Iris pigment epithelial cell (primary cell): ENCODE measurements at places on chromosomes 6 and 20.
A peak's percentile ranks its signal among the peaks of the same experiment; 100 is the strongest.

- DNase-seq, result peak; percentile 42
Observed at GRCh38 chr20:9015984-9016324, 52.9 kb upstream of the PLCB4 start.

GRCh38 chr20:48634641-48635040 lies 193.2 kb downstream of the PREX1 start:
- DNase-seq, result no peak

DNA sequence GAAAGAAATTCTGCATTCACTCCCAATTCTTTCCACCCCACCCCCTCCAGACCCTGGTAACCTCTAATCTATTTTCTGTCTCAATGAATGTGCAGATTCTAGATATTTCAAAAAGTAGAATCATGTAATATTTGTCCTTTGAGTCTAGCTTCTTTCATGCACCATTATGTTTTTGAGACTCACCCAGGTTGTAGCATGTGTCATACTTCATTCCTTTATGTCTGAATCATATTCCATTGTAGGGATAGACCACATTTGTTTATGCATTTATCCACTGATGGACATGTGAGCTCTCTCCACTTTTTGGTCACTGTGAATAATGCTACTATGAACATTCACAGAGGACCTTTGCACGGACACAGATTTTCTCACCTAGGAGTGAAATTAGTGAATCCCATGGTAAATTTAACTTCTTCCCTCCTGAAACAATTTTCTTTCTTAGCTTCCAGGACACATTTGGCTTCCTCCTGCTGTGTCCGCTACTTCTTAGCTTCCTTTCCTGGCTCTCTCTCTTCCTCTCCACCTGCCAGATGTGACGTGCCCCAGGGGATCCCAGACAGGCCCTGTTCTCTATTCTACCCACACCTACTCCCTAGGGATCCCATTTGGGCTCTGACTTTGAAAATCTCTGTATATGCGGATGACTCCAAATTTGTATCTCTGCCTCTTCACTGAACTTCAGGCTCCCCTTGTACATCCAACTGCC lies 24.1 kb upstream of the ARFGEF2 start:
- DNase-seq, result peak; percentile 89

- DNase-seq, result peak; percentile 40
Observed at GRCh38 chr20:10513931-10514575, 78.9 kb downstream of the SLX4IP start.

GRCh38 chr20:21225215-21225947 lies 77.8 kb upstream of the XRN2 start:
- DNase-seq, result peak; percentile 51

DNA sequence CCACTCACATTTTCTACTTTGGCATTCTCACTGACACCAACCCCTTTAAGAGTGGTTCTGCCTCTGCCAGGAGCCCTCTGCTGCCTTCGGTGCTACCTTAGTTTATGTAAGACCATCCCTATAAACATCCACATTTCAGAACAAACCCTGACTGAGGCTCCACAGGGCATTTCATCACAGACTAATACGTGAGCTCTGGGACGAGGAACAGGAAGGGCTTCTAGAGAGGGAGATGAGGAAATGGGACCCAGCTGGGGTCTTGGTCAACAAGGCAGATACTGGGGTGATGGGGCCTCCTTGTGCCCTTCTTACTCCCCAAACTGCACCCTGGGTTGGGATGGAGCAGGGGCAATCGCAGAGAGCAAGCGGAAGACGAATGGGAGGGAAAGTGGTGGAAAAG lies 86.5 kb upstream of the FYN start:
- no peak for DNase-seq

DNA sequence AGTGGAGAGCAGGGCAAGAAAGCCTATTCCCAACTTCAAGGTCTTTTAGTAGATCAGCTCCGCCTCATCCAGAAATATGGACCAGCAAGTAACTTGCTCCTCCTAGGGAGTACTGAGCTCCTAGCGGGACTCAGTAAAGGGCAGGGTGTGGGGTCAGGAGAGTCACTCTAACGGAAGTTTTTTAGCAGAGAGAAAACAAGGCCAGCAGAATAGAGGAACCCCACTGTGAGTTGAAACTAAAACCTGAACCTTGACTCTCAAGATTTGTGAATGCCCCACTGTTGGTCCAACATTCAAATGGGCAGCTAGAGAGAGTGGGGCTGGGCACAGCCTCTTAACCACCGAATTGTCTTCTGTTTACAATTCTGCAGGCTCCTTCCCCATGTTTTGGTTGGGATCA lies 244.8 kb downstream of the FARS2 start:
- DNase-seq, result no peak

GRCh38 chr6:35687658-35688604 lies 784 bp downstream of the FKBP5 start:
- DNase-seq, result peak; percentile 54

DNA sequence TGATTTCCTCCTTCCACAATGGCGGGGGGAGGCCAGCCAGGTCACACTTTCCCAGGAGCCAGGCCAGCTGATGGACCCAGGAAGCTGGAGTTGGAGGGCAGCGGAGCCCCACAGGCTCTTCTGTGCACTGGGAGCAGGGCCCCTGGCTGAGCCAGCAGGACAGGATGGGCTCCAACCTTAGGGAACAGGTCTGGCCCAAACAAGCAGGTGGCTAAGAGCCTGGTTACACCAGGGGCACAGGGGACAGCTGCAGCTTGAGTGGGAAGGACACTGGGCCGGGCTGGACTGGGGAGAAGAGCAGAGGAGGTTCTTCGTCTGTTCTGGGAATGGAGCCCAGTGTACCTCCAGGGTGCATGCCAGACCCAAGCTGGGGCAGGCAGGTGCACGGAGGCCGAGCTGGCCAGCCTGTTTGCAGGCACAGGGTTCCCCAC lies 102.3 kb downstream of the DLL1 start:
- no peak for DNase-seq

GRCh38 chr20:20096421-20096820 lies 44.1 kb downstream of the CFAP61 start:
- no peak for DNase-seq

- peak; percentile 65 for DNase-seq
Observed at GRCh38 chr6:6678185-6678671, 89.7 kb downstream of the LY86 start.
